ENCODE measurements at places on chromosomes 12 and 14. TPM values are rescaled to one million over a fixed set of nuclear protein-coding genes. Genes with fewer than 3 reads are reported as not detected.

The DDX23 gene
- total RNA-seq: 75.9 TPM

The TMEM253 gene
- not detected for total RNA-seq

The VWF gene
- total RNA-seq: 183 TPM

The RAD9B gene
- 5.0 TPM for total RNA-seq

The CYP27B1 gene
- not detected for total RNA-seq

The TMEM119 gene
- total RNA-seq: 8.9 TPM

The POTEG gene
- total RNA-seq: not detected

The BHLHE41 gene
- total RNA-seq: 14.6 TPM

The GZMH gene
- 0.97 TPM for total RNA-seq

The OR4K15 gene
- total RNA-seq: not detected

The PIK3C2G gene
- 0.06 TPM for total RNA-seq

The NRIP2 gene
- total RNA-seq: 0.83 TPM

The OR11H12 gene
- total RNA-seq: not detected

The BCL11B gene
- 0.42 TPM for total RNA-seq

The SLC5A8 gene
- not detected for total RNA-seq

The NINJ2 gene
- 2.9 TPM for total RNA-seq

The HOXC9 gene
- not detected for total RNA-seq

The DBX2 gene
- not detected for total RNA-seq

The TMTC2 gene
- total RNA-seq: 8.7 TPM

The C14orf39 gene
- not detected for total RNA-seq

The APOF gene
- total RNA-seq: not detected

The HOXC10 gene
- total RNA-seq: not detected

The OR4E2 gene
- not detected for total RNA-seq

The RIMBP2 gene
- 0.83 TPM for total RNA-seq

The KRT74 gene
- total RNA-seq: not detected

The DPF3 gene
- total RNA-seq: 0.78 TPM

The LRRC43 gene
- total RNA-seq: not detected

The CPNE6 gene
- total RNA-seq: not detected

The CCDC197 gene
- not detected for total RNA-seq

The SSPN gene
- 67.8 TPM for total RNA-seq

The FAM222A gene
- 3.8 TPM for total RNA-seq

The PRMT5 gene
- 42.4 TPM for total RNA-seq

The KRT80 gene
- 0.11 TPM for total RNA-seq

The BBOF1 gene
- total RNA-seq: 11.8 TPM

The OR10AD1 gene
- not detected for total RNA-seq

The ESR2 gene
- not detected for total RNA-seq

The EAPP gene
- 32.4 TPM for total RNA-seq

The PPP1R36 gene
- total RNA-seq: not detected

The PSMB5 gene
- total RNA-seq: 155 TPM

The OASL gene
- total RNA-seq: 0.50 TPM

The RNASE4 gene
- 83.8 TPM for total RNA-seq

Data from esophagus muscularis mucosa (tissue), 4 donors.